ENCODE measurements at places on chromosomes 4 and X.

DNA sequence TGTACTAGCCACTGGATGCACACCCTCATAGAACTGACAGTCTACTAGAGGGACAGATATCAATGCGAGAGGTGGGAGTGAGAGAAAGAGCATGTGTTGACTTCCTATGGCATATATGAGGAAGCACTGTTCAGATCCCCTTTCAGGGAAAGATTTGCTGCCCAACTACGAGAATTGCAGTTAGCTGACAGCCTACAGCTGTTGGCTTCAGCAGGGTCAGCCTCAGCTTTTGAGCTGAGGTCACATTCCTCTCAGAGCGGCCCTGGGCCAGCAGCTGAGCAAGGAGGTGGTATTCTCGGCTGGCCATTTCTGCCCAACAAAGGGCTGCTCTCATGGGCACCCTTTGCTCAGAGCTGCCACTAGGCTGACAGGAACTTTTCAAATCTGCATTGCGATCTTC lies 580.2 kb downstream of the MID1IP1 start:
- DNase-seq, result no peak

- no peak for DNase-seq
Observed at GRCh38 chr4:67593741-67594175, 35.2 kb downstream of the STAP1 start.

DNA sequence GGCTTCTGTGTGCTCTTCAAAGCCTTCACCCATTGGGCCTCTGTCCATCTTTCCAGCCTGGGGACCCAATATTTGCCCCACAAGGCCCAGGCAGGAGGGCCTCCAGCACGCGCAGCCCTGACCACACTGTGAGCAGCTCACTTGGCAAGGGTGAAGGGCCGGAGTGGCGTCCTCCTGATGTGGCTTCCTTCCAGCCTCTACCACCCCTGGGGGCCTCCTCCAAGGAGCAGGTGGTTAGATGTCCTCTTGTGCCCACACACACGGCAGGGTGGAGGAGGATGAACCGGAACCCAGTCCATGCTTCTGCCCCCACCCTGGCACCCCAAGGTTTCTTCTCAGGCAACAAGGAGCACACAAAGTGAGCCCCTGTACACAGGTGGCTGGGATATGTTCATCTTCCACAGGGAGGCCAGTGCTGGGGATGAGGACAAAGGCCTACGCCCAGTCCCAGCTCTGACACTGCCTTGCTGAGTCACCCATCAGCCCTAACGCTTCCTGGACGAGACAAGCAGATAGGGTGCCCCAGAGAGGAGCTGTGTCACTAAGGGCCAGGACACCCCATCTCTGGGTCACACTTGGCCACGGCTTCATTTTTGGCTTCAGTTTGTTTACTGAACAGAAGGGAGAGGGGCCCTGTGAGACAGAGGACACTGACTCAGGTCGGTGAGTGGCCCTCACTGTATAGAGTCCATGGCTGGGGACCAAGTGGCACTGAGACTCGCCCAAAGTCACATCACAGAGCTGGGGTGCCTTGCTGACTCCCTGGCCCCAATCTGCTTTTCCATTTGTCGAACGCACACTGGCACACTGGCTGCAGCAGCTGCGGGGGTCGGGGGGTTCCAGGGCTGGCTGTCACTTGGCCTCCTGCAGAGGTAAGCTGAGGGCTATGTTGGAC lies 1.9 kb downstream of the UBL4A start:
- no peak for DNase-seq

- DNase-seq, result no peak
Observed at GRCh38 chrX:16587836-16588235, 62.1 kb upstream of the S100G start.

DNA sequence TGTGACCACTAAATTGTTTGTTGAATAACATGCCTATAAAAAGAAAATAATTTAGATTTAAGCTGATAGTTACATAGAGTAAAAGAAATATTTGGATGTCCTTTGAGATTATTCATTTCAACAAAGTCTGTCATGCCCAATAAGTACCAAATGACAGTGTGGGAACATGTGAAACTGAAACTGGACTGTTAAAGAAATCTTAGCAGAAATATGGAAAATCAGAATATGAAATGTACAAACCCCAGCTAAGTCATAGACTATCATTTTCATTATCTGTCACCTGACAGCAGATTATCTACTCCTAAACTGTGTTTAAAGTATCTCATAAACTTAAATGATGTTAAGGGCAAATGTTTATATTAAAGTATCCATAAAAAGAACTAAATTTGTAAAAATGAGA lies 437.8 kb upstream of the FAM241A start:
- DNase-seq, result no peak

DNA sequence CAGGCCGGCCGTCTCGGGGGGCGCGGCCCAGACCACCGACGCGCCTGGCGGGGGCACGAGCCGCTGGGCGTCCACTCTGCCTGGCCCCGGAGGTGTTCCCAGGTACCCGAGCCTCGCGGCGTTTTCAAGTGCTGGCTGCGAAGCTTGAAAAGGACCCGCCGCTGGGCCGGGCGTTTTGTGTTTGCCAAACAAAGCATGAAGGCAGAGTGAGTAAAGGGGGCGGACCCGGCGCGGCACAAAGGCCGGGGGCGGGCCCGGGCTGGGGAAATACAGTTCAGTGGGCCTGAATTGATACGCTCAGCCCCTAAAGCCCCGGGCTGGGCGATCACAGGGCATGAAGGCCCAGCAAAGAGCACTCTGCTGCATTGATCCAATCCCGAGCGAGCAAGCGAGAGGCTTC lies 65.4 kb downstream of the SOX3 start:
- DNase-seq, result no peak

GRCh38 chr4:25811374-25811690 lies 51.5 kb downstream of the SEL1L3 start:
- no peak for DNase-seq

GRCh38 chrX:81195259-81195658 lies 6.5 kb downstream of the HMGN5 start:
- no peak for DNase-seq

DNA sequence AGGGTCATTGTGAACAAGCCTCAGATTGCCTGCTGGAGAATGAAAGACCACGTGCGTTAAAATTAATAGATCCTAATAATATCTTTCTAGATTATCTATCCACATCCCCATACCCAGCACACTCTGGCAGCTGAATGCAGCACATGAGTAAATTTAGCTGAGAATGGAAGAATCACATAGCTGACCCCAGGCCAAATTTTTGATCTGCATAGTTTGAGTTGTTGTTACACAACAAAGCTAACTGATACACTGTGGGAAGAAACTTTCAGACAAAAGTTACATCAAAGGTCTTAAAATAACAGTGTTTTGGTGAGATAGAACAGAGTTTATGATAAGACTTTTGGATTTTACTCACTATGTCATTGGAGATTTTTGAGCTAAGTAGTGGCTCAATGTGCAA lies 72.4 kb upstream of the ANXA10 start:
- no peak for DNase-seq

DNA sequence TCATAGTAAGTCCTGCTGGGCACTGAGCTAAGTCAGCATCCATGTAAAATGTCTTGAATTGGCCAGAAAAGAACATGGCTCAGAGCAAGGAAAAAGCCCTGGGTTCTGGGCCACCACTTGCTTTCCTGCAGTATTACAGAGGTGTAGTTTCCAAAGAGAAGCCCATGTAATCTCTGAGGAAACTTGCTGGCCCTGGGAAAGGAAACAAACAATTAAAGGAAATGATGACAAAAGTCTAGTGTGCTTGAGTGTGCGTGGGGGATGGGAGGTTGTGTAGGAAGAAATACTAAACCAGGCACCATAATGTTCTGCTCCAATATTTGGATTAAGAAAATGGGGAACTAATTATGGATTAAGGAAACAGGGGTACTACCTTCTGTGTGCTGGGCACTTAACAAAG lies 39.5 kb upstream of the SMIM10L2A start:
- no peak for DNase-seq

DNA sequence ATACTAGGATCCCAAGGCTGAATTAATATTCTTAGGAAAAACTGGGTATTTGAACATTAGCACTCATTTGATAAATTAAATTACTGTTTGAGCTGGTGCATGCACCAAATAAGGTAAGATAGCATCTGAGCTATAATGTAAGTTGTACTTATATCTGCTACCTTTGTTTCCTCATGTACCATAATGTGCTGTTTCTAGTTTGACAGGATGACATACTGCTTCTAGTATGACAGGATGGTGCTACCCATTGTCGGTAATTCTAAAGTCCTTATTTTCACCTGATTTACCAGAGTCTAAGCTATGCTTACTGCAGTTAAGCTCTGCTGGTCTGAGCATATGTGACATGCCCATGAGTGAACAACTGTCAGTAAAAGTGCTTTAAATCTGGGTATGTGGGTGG lies 1017.5 kb upstream of the IGFBP7 start:
- no peak for DNase-seq

DNA sequence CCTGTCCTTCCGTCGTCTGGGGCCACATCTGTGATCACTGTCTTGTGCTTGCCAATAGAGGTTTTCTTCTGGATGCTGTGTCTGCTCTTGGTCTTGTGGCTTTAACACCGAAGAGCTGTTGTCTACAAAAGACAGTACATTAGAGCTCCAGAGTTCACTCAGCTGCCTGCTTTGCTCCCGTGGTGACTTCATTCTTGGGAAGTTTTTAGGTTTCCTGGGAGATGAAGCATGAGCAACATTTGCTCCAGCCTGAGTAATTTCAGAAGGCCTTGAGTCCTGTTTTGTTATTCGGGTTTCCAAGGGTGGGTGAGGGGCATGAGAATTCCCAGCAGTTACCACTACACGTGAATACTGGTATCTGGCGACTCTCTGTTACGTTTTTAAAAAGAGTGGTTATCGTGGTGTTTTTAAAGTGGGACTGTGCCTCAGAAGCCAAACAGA lies 189.2 kb downstream of the SHROOM3 start:
- DNase-seq, result no peak

GRCh38 chr4:18314731-18315130 lies 293.2 kb upstream of the LCORL start:
- no peak for DNase-seq

- peak; percentile 61 for DNase-seq
Observed at GRCh38 chr4:2009651-2010233, 968 bp upstream of the NELFA start.

DNA sequence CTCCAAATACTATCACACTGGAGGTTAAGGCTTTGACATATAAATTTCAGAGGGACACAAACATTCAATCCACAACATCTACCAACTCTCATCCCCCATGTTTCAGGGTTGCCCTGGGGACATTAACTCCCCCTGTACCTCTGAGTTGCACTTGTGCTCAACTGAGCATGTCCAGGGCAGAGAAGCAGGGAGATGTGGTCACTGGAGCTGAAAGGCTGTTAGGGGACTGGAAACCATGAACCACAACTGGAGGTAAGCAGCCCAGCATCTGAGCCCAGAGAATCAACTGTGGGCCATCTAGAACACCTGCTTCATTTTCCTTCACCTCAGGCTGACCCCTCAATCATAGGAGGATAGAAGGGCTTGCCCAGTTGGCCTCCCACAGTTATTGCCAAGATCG lies 641.1 kb downstream of the MID1IP1 start:
- no peak for DNase-seq

GRCh38 chr4:52164116-52164515 lies 113.0 kb downstream of the SPATA18 start:
- no peak for DNase-seq

DNA sequence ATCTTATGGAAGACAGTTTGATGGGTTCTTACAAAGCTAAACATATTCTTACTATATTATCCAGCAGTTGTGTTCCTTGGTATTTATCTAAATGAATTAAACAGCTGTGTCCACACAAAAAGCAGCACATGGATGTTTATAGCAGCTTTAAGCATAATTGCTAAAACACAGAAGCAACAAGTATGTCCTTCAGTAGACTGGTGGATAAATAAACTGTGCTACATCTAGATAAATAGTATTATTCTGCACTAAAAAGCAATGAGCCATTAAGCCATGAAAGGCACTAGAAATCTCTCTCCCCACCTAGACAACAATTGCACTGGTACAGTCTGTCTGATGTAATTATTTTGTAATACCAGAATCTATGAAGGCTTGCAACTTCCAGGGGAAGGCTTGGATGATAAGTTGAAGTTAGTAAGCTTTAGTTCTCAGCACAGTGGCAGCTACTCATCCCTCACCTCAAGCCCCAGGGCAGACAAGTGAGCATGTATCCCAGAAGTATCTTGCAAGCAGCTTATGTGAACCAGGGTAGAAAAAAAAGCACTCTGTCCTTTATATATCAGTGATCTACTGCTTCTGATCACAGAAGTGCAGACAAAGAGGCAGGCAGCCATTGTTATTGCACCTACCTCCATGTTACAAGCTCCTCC lies 36.9 kb downstream of the WDR17 start:
- DNase-seq, result no peak

DNA sequence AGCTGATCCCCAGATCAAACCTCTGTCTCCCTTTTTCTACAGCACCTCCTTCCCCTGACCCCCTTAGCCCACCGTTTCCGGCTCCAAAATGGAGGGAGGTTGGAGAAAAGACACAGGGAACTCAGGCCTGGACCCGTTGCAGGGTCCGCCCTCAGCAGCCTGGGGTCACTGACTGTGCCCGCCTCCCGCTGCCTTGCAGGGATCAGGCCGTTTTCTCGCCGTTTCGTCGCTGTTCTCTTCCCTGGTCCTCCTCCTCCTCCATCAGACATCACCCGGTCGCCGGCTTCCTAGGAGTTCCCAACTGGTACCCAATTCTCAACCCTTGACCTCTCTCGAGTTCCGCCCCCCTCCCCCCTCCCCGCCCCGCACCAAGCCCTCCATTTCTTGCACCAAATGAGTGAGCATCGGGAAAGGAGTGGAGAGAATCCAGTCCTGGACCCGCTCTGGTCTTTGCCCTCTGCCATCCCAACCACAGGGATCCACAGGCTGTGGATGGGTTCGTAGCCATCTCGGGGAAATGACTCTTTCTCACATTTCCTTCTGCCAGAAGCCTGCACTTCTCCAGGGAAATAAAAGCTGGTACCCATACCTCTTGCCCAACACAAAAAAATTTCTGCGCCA lies 493 bp downstream of the TCEAL5 start:
- no peak for DNase-seq

- no peak for DNase-seq
Observed at GRCh38 chr4:205097-205756, 80.9 kb downstream of the ZNF718 start.
